Transverse colon (tissue), 4 donors: ENCODE measurements at places on chromosomes 12 and 14. TPM values are rescaled to one million over a fixed set of nuclear protein-coding genes. Genes with fewer than 3 reads are reported as not detected.

DNA sequence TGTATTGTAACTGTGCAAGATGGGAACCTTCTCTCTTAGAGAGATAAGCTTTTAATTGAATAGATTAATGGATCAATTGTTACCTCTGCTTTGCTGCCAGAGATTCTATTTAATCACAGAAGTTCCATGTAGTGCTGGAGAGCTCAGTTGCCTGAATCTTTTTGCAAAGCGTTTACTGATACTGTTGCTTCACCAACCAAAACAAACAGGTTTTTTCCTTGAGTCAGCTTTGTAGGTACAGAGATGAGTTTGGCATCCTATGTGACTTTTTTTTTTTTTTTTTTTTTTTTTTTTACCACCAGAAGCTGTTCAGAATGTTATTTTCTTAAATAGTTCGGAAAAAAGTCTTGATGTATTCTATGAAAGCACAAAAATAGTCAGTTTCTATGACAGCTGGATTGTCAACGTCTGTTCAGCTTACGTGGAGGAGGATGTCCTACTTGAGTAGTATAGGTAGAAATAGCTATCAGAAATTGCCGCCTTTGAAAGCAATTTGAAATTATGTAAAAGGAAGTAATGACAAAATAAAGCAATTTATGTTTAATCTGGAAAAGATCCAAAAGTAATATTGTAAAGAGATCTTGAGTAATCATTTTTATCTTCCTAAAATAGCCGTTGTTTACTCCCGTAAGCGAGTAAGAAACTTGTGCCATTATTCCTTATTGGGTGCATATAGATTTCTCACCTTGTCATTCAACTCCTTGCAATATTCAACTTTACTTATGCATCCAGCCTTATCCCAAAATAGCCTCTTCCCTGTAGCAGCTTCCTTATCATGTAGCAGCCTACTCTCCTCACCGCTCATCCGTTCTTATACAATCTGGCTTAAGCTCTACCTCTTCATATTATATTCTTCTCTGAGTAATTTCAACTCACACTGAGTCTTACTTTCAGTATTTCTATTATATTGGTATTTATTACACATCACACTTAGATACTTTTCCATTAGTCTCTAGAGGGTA lies 5.2 kb downstream of the LRRK2 start:
- DNase-seq, result no peak
- peaks cover under 1% of the 10 kb centered on the region for H3K27me3 ChIP-seq
- no peak overlapping the region for H3K4me3 ChIP-seq
- H3K36me3 ChIP-seq, result no peaks in the 10 kb centered on the region
- no peaks in the 10 kb centered on the region for H3K4me1 ChIP-seq
- H3K27ac ChIP-seq, result no peak overlapping the region

GRCh38 chr14:104547310-104547997 lies 32.1 kb upstream of the C14orf180 start:
- no peak overlapping the region for H3K4me3 ChIP-seq
- peaks cover 56% of the 10 kb centered on the region for H3K27me3 ChIP-seq
- H3K36me3 ChIP-seq, result no peaks in the 10 kb centered on the region
- H3K4me1 ChIP-seq, result no peaks in the 10 kb centered on the region
- H3K27ac ChIP-seq, result no peak overlapping the region

Gene EEF1AKMT3
- total RNA-seq, result 3.8 TPM

DNA sequence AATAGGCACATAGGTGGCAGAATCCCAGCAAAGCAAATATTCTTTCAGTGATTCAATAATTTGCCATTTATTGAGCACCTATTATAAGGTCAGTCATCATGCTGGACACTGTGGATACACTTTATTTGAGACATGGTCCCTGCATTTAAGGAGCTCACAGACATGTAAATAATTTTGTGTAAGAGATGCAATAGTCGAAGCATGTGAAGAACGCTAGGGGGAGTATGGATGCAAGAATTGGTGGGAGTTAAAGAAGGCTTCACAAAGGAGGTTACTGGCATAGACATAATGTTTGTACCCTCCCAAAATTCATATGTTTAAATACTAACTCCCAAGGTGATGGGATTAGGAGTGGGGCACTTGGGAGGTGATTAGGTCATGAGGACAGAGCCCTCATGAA lies 260.6 kb upstream of the GARIN6 start:
- H3K27me3 ChIP-seq, result no peaks in the 10 kb centered on the region
- no peak overlapping the region for H3K27ac ChIP-seq
- H3K4me1 ChIP-seq, result no peaks in the 10 kb centered on the region

Gene ALG10
- 8.1 TPM for total RNA-seq

Gene FAM181A
- total RNA-seq, result not detected

Gene CCDC60
- total RNA-seq, result 2.6 TPM

Gene SLC16A7
- total RNA-seq, result 11.3 TPM

Gene LTB4R2
- total RNA-seq, result 4.4 TPM

- H3K27me3 ChIP-seq, result no peaks in the 10 kb centered on the region
- no peaks in the 10 kb centered on the region for H3K4me1 ChIP-seq
- no peak overlapping the region for H3K4me3 ChIP-seq
- DNase-seq, result no peak
Observed at GRCh38 chr12:67509666-67510386, 138.7 kb upstream of the DYRK2 start.

Gene POTEM
- not detected for total RNA-seq

DNA sequence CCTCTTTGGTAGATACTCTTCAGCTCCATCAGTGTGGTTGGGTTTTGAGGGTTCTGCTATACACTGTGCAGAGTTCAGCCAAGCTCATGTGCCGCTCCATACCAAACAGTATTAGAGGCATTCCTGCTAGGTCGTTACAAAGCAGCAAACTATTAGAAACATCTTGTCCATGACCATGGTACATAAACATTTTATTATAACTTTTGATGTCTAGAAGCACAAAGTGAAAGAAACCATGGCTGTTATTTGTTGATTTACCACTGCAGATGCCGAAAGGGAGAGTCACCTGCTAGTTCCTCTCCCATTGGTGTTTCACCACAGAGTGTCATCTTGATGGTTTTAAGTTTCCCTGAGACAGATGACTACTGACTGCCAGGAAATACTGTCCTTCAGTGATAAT lies 242.0 kb downstream of the ADAMTS20 start:
- no peak for DNase-seq
- no peaks in the 10 kb centered on the region for H3K36me3 ChIP-seq
- no peak overlapping the region for H3K4me3 ChIP-seq
- H3K27me3 ChIP-seq, result no peaks in the 10 kb centered on the region

GRCh38 chr12:25264862-25265261 lies 14.1 kb upstream of the KRAS start:
- H3K4me3 ChIP-seq, result no peak overlapping the region
- H3K27ac ChIP-seq, result no peak overlapping the region
- DNase-seq, result no peak
- no peaks in the 10 kb centered on the region for H3K27me3 ChIP-seq
- H3K36me3 ChIP-seq, result no peaks in the 10 kb centered on the region

DNA sequence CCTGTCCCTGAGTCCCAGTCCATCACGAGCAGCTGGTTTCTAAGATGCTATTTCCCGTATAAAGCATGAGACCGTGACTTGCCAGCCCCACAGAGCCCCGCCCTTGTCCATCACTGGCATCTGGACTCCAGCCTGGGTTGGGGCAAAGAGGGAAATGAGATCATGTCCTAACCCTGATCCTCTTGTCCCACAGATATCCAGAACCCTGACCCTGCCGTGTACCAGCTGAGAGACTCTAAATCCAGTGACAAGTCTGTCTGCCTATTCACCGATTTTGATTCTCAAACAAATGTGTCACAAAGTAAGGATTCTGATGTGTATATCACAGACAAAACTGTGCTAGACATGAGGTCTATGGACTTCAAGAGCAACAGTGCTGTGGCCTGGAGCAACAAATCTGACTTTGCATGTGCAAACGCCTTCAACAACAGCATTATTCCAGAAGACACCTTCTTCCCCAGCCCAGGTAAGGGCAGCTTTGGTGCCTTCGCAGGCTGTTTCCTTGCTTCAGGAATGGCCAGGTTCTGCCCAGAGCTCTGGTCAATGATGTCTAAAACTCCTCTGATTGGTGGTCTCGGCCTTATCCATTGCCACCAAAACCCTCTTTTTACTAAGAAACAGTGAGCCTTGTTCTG lies 41.6 kb downstream of the DAD1 start:
- peak overlapping the region; percentile 71 for H3K27ac ChIP-seq
- no peaks in the 10 kb centered on the region for H3K27me3 ChIP-seq
- DNase-seq, result no peak
- H3K36me3 ChIP-seq, result no peaks in the 10 kb centered on the region

Gene YARS2
- total RNA-seq, result 15.9 TPM

Gene LTB4R
- total RNA-seq, result 1.1 TPM

Gene SERPINA9
- total RNA-seq, result not detected
